Breast epithelium (tissue), 4 donors: ENCODE measurements at places on chromosomes 7 and 10. TPM values are rescaled to one million over a fixed set of nuclear protein-coding genes. Genes with fewer than 3 reads are reported as not detected.

The CALHM1 gene
- not detected for total RNA-seq

The SGMS1 gene
- total RNA-seq, result 66.5 TPM

The STEAP1 gene
- total RNA-seq, result 24.5 TPM

The CLCN1 gene
- not detected for total RNA-seq

The CHN2 gene
- 6.3 TPM for total RNA-seq

The ZNF804B gene
- total RNA-seq, result 0.33 TPM

The CDK1 gene
- total RNA-seq, result 5.0 TPM

The CYP3A7 gene
- not detected for total RNA-seq
